ENCODE measurements at places on chromosomes 1 and 21.

DNA sequence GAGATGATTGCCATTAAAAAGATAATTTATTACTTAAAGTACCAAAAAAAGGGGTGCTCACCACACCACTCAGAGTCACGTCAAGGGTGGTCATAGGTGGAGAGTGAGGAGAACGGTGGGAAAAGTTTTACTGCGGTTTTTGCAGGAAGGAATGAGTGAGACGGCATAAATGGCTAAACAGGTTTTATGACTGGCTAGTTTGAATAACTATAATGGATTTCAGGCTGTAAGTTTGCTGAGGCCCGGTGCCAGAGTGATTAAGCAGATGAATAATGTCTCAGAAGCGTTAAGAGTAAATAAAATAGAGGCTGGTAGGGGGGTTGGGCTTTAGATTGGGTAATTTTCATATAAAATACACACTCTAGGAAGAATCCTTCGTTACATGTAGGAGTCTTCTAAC is 1337.8 kb downstream of the AMY1C start:
- DNase-seq, result no peak

- DNase-seq, result no peak
Observed at GRCh38 chr1:23463286-23463685, 20.7 kb downstream of the ASAP3 start.

DNA sequence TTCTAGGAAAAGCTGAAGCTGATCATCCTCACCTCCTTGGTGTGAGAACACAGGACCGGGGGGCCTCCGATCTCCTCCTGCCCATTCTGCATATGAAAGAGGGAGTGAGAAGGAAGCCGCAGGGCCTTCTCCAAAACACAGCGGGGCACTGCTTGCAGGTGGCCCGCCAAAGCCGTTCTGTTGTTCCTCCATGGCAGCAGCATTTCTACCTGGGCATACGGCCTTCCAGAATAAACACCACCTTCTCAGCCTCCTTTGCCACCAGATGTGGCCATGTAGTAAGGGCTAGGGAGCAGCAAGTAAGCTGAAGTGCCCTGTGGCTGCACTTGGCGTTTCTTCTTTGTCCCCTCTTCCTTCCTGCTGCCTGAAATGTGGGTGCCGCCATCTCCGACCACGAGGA is 214.9 kb downstream of the TOMM20 start:
- DNase-seq, result no peak

DNA sequence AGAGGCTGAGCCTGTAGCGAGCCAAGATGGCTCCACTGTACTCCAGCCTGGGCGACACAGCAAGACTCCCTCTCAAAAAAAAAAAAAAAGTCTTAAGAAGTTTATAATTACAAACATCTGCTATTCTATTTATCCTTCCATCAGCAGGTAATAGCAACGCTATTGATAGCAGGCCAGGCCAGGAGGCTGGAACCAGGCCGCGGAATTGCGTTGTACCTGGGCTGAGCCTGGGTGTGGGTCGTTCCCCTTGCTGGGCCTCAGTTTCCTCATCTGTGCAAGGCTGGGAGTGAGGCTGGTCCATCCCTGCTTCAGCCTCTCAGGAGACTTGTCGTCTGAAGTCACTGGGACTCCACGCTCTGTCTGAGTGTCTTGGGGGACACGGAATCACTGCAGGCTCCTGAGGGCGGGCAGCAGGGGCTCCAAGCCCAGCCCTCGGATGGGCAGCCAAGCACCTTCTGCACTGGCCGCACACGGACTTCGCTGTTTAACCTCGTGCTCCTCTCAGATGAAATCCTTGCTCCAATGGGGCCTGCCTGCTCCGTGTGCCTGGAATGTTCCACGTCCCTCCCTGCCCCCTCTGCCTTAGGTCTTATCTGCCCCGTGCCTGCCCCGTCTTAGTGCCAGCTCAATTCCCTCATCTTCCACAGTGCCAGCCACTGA is 103.9 kb upstream of the C1orf174 start:
- no peak for DNase-seq
